Renal cortex interstitium (tissue), 15 donors: ENCODE measurements at places on chromosomes 7 and 10.

GRCh38 chr10:72353028-72353964 lies 1.4 kb downstream of the DNAJB12 start:
- DNase-seq = no peak

DNA sequence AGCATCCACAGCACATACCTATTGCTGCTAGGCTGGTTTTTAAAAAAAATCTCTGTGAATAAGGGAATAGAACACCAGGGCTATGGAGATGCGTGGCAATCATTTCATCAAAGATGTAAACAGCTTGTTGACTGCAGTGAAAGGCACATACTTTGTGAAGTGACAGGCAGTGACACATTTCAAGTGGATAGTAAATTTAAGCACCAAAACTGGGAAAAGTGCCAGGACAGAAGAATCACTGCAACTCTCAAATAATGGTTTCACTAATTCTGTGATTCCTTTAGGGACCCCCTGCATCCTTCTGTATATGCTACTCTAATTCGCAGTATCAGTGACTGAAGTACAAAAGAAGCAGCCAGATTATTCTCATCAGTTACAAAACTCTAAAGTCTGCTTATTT lies 145.2 kb upstream of the KLF14 start:
- DNase-seq = no peak

DNA sequence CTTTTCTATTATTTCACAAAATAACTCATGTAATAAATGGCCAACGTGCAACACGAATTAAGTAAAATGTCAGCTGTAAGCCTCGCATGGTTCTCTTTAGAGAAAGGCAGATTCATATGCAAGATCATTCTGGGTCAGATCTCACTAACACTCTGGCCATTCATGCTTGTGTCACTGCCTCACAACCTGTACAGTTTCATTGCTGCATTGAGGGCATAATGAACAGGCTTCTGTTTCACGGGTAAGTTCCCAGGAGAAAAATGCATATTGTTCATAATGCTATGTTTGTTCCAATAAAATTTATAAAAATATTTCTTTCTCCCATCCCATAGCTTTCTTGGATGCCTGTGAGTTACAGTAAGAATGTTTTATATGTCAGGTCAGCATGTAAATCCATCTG lies 734.0 kb upstream of the ANKRD30A start:
- DNase-seq = no peak

GRCh38 chr10:128099901-128100300 lies 26.3 kb downstream of the MKI67 start:
- no peak for DNase-seq

DNA sequence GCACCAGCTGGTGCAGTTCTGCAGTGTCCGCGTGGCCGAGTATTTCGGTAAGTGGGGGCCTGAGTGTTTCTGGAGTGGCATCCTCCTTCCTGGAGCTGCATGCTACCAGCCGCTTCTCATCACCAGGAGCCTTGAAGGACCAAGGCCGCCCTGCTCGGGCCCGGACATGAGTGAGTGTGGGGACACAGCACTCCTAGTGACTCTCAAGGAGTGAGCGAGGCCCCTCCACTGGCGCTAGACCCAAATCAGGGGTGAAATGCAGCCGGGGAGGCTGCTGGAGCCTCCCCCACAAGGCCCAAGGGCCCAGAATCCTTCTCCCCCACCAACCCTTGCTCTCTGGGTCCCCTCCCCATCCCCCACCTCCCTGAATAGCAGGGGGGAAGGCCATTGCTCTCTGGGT lies 48.0 kb downstream of the CAMK2B start:
- DNase-seq = no peak

DNA sequence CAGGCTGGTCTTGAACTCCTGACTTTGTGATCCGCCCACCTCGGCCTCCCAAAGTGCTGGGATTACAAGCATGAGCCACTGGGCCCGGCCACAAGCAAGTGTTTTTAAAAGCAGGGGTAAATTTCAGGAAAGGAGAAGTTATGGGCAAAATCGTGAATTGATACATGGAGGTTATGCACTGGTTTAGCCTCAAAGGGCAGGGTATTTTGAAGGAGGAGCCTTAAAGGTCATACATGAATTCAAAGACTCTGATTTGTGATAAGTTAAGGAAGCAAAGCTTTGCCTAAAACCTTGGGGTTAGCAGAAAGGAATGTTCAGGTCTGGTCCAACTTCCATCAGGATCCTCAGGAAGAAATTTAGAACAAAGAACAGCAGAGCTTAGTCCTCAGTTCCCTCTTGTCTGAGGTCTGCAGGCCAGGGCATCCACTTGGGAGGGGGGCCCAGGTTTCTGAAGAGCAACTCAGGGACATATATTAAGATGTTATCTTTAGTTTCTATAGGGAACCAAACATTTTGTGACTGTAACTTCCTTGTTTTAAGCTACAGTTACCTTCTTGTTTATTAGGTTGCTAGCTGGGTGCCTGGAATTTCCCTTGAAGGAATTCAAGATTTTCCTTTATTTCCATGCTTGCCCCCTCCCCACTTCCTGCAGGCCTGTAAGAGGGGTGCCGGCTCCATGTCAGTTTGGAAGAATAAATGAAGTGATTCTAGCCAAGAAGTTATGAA lies 2.8 kb upstream of the REPIN1 start:
- DNase-seq = no peak

DNA sequence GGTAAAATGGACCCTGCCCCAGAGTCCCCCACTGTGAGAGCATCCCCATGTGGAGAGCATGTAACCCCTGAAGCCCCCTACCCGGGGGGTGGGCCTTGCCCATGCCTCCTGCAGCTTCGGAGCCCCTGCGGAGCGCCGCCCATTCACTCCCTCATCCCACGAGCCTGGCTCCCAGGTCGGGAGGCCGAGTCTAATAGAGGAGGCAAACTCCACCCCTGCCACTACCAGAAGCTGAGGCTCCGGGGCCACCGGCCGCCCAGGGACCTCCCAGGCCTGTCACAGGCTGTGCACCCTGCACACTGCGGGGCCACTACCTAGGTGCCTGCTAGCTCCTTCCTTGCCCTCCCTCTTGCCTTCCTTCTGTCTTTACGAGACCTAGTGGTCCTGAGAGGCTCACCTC lies 17.4 kb downstream of the WDR86 start:
- no peak for DNase-seq

DNA sequence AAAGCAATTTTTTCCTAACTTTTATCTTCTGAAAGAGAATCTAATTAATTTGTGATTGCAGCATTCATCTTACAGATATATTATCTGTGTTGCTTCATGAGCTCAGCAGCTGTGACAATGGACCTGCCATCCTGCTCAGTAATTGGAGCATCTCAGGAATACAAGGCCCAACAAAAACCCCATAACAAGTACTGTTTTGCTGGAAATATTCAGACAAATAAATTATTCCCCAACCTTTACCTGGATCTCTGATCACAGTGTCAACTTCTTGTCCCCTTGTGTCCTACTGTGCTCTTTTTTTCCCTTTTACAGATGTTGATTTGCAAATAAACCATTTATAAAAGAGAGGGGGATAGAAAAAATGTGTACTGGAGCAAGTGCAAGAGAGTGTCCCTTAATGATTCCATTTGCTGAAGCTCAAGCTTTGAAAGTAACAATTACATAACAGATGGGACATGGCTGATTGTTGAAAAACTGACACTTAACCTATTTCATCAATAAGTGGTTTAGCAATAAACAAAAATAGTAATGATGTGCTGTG lies 1063.4 kb upstream of the GHITM start:
- no peak for DNase-seq

DNA sequence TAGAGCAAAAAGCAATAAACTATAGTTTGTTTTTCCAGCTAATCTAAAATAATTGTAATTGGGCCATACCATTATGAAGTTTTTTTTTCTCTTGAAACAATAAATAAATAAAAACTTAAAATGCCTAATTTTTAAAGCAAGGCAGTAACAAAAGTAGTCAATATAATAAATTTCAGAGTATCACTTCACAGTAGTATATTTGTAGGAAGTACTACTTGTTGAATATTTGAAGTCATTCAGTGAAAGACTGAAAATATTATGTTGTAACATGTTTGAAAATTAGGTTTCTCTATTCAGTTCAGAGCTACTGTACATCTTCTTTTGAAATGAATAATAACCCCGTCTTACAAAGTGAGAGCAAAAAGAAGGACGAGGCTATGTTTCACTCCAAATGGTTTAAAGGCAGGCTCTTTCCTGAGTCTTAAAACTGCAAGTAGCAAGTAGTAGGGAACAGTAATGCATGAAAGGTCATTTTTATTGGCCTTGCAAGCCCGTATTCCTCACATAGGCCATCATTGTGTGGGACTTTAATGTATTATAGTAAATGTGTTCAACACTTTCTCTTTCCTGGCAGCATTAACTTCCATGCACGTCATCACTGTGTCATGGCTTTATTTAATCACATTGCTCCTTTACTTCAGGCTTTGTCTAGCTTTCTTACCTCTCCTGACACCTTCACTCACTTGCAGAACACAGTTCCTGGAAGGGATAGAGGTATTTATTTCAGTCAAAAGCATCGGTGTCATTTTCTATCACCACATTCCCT lies 141.4 kb downstream of the VTI1A start:
- no peak for DNase-seq

- DNase-seq = no peak
Observed at GRCh38 chr7:129572205-129572604, 39.3 kb upstream of the NRF1 start.

DNA sequence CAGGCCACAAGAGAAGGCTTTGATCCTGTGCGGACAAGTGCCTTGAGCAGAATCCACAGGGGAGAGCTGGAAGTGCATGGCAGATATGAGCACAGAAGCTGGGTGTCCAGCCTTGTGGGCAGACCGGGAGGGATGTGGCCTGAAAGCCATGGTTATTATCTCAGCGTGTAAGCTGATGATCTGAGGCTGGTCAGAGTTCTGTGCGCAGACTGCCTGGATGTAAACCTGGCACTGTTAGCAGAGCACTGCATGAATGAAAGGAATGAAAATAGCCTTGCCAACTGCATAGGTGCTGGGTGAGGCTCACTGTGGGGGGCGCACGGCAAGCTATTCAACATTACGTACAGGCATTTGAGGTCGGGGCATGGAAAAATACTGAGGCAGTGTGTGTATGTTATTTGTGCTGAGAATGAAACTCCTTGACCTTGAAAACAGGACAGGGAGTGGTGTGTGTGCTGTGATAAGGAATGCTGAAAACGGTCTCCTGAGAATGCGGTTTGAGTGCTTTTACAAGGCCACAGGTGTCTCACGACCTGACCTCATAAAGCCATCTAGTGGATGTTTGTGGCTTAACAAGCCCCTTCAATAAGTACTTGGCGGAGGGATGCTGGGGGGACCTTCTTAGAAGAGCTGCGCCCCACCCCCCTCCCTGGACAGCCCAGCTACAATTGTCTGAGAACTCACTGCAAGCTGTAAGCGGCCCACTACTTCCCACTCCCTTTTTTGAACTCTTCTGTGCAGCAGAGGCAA lies 18.7 kb downstream of the AKR1C1 start:
- peak; percentile 39 for DNase-seq

DNA sequence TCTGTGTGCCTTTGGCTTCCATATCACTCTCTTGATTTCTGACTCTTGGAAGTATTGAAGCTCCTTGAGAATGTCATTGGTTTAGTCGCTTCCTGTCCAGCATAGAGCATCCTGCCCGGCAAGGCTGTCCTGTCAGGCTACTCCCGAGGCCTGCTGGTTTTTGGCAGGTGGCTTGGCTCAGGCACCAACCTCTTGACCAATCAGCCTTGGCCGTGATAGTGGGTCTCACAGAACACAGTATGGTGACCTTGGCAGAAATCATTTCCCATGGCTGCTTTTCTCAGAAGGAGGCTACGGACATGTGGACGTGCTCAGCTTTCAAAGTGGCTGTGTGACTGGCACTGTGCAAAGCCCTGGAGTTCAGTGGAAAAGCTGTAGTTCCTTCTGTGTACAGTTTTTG lies 516.9 kb downstream of the REEP3 start:
- no peak for DNase-seq

DNA sequence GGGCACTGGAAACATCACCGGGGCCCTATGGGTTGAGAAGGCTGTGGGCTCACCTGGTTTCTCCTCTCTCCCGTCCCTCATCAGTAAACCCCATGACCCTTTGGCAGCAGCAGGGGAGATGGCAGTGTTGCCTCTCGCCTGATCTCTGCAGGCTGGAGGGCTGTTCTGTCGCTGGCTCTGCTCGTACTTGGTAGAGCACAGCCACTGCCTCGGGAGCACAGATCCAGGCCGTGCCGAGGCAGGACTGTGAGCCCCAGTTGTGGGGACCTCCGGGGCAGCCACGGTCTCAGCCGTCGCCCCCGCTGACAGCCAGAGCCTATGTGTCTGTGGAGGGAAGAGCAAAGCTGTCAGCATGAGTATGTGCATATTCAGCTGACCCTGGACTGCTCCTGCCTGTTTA lies 94.9 kb downstream of the PTPRE start:
- DNase-seq = no peak

- DNase-seq = no peak
Observed at GRCh38 chr10:57535306-57535705, 732.4 kb downstream of the IPMK start.

- DNase-seq = no peak
Observed at GRCh38 chr10:24451325-24451820, 242.4 kb downstream of the KIAA1217 start.

DNA sequence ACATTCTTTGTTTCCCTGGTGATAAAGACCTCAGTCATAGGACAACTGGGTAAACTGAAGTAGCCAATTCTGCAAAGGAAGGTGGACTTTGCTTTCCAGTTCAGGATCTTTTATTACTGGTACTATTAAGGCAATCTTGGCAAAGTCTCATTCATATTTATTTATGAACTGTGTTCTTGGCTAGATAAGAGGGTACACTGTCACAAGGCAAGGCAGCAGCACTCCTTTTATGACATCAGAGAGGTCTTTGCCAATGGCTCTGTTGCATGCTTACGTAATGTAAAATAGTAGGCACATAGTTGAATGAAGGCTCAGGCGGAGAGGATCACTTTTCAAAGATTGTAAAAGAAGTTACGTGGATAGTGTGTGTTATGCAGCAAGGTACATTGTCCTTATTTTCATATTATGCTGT lies 63.7 kb upstream of the PDK4 start:
- no peak for DNase-seq

DNA sequence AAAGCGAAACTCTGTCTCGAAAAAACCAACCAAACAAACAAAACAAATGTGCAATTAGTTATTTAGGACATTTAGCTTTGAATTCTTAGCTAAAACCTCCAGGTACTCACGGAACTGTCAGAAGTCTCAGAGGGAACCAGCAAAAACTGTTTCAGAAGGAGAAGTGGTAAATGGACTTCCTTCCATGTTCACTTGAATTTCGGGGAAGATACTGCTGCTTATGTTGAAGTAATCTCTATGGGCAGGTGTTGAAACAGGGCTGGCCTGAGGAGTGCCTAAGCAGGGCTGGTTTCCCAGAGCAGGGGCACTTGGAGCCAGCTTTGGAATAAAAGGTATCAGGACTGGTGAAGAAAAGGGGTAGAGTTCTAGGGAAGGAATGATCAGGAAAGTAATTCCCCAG lies 2.4 kb upstream of the EXOC6 start:
- DNase-seq = no peak

GRCh38 chr10:15990535-15991129 lies 130.3 kb upstream of the MINDY3 start:
- no peak for DNase-seq

DNA sequence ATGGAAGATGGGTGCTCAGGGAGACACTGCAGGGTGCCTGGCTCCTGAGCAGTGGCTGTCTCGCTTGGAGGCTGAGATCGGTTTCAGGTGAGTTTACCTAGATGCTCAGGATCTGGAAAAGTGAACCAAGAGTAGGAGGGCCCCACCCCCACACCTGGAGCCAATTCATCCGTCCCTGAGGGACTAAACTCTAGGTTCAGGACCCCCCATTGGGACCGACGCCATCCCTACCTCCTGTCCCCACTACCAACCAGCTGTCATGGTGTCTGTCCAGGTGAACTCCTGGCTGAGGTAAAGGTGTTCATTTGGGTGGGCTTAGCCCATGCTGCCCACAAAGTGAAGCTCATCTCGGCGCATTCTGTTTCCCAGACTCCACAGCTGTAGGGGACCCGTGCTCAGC lies 174.6 kb upstream of the PLPP4 start:
- no peak for DNase-seq
